ENCODE measurements at places on chromosomes 3 and 15. TPM values are rescaled to one million over a fixed set of nuclear protein-coding genes. Genes with fewer than 3 reads are reported as not detected.
A peak's percentile ranks its signal among the peaks of the same experiment; 100 is the strongest.

GRCh38 chr3:9785602-9786001 lies 6.7 kb downstream of the TADA3 start:
- no peak for DNase-seq

DNA sequence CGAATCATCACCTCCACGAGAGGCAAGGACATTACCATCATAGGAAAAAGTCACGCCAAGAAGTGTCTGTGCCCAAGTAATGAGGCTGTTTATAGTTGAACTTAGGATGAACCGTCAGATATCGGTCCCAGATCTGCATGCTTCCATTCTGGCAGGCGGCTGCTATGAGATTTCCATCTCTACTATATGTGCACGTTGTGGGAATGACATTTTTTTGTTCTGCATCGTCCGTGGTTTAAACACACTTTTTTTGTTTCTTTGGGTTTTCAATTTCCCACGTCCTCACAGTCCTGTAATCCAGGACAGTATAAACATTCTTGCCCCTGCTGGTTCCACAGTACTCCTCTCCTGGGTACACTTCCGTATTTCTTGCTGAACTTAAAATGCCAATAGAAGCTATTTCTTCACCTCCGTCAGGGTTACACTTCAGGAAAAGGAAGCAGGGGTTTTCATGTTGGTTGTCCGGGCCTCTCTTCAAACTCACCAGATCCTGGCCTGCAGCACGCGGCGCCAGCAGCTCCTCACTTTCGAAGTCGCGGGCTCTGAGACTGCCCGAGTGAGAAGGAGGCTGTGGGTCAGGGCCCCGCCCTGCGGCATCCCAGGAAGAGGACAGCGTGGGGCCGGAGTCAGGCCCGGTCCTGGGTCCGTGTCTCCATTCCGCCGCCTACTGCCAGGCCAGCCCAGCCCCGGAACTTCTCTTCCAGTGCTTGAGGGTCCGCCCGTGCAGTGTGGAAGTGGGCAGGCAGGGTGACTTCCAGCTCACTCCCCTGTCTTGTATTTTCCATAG lies 9.8 kb upstream of the TM4SF4 start:
- DNase-seq, result peak; percentile 13

Gene WDR53
- 6.8 TPM for total RNA-seq

Gene KNG1
- total RNA-seq, result not detected

DNA sequence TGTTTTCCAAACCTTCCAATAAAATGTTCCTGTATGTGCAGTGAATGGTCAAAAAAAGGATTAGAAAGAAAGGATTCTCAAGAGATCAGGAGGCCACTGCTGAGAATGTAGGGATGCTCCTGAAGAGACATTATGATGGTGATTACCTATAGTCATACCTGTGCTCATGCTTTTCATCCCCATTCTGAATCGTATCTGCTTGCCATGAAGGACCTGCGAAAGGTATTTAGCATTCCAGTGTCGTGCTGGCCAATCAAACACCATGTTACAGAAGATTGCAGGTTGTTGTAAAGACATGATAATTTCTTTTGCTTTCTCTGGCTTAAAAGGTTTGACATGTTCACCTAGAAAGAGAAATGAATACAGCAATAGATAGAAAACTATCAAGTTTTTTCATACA lies 16.1 kb downstream of the HSPBAP1 start:
- peak; percentile 69 for DNase-seq
